Frontal cortex (tissue), 4 donors: ENCODE measurements at places on chromosomes 2 and 18.

- DNase-seq = no peak
Measured at GRCh38 chr2:8514796-8515758, 166.8 kb upstream of the ID2 start.

- no peak for DNase-seq
Measured at GRCh38 chr2:134676960-134677359, 41.8 kb downstream of the TMEM163 start.

GRCh38 chr2:135037831-135038230, 9.4 kb downstream of the MAP3K19 start:
- DNase-seq = no peak

DNA sequence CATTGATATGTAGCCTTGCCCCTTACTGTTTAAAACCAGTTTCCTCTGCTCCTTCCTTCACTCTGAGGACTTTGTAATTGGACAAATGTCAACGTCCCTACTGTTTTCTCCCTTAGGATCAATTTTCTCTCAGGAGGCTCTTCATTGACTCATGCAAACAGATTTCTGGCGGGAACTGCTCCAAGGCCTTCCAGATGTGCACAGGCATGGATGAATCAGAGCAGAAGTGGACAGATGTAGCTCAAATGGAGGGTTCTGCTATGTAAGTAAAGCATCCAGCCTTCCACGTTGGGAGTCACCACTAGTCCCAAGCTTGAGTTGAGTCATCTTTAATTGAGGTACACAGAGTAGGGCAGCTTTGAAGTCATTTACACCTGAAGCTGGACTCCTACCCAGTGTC, 34.1 kb upstream of the ZDBF2 start:
- no peak for DNase-seq

- no peak for DNase-seq
Measured at GRCh38 chr2:154306266-154306970, 392.1 kb upstream of the KCNJ3 start.

DNA sequence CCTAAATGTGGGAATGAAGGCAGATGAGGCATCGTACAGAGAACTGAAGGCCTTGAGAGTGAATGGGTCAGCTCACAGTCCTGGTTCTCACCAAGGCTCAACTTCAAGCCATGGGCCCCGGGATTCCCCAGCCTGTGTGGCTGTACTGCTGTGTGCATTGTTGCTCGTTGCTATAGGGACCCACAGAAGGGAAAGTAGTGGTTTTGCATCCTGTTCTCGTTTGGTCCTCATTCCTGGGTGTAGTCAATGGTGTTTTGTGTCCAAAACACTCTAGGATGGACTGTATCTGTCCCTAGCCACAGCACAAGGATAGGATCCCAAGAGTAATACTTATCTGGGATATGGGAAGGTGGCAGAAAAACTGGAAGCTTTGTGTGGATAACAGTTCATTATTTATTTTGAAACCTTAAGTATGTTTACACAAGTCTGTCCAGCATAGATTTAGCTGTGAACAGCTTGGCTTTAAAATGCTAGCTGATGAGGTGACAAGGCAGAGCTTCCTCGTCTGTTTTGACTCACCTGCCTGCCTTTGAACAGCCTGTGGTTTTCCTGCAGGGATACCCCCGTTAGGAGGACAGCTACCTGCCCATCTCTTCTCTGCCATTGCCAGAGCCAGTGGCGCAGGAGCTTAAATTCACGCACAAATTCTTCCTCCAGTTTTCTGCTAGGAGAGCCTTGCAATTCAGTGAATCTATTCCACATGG, 85.0 kb downstream of the WDSUB1 start:
- DNase-seq = no peak

GRCh38 chr18:25279133-25279532, 72.8 kb downstream of the ZNF521 start:
- no peak for DNase-seq

- no peak for DNase-seq
Measured at GRCh38 chr2:37110306-37111212, 26.2 kb downstream of the GPATCH11 start.

DNA sequence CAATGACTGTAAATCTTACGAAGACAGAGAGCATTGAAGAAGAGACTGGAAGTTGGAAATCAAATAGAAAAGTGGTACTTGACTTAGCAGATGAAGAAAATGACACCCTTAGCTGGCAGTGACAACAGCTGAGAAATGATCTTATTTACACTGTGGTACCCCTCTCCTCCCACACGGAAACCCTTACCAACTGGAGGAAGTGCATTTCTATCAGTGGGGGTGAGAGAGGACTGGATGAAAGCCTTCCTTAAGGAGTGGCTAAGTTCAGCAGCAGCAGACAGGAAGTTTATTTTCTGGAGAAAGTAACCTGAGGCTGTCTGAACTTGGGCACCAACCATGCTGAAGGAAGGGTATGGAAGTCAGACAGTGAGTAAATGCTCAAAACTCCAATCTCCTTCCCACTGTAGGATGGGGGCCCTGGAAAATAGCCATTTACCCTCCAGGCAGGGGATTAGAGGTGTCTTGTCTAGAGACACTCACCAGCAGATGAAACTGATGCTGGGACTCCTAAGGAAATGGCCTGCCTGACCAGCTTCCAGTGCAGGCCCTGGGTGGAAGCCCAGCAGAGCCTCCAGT, 160.2 kb upstream of the NCK2 start:
- DNase-seq = no peak

DNA sequence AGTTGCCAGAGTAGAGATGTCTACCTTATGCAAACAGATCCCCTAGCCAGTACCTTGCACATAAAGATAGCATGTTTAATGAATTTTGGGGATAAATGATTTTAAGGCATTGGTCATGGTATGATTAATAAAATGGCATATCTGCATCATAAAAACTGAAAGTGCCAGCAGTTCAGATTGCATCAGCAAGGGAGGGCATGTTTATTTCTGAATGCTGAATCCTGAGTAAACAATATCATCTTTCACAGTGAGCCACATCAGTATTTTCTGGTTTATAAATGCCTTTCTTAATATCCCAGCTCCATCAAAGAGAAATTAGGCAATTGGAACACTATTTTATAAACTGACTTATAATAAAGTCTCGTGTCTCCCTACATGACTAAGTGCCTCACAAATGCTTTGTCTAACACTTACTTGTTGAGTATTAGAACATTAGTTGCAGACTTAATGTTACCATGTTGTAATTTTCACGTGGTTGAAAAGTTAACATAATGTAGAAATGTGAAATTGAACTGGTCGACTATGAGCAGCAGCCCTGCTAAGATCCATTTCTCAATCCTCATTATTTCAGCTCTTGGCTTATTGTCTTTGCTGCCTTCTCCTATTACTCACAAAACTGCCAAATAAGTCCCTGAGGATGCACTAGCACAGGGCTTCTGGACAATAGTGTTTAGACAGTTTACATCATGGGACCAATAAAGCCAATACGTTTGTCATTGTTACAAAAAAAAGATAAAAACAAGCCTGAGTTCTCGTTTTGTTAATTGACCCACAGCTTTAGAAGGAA, 48.0 kb downstream of the LANCL1 start:
- DNase-seq = no peak
